Stimulated activated CD4-positive, alpha-beta T cell treated with anti-CD3 and anti-CD28 coated beads, Interleukin-4, amount 100 ng/mL, for 24 hours (primary cell): ENCODE measurements at places on chromosomes 1 and 21.

GRCh38 chr21:46284077-46284644 is 1.2 kb downstream of the MCM3AP start:
- DNase-seq, result no peak

- DNase-seq, result no peak
Measured at GRCh38 chr1:175784831-175785230, 41.4 kb upstream of the TNR start.

DNA sequence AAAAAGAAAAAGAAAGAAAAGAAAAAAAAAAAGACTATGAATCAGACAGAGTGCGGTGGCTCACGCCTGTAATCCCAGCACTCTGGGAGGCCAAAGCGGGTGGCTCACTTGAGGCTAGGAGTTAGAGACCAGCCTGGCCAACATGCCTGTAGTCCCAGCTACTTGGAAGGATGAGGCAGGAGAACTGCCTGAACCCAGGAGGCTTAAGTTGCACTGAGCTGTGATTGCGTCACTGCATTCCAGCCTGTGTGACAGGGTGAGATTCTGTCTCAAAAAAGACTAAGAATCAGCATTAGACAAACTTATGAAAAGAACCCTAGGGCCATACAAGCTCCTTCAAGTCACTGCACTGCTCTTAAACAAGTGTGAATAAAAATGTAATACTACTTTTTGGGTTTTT is 16.9 kb downstream of the PSMB4 start:
- no peak for DNase-seq

DNA sequence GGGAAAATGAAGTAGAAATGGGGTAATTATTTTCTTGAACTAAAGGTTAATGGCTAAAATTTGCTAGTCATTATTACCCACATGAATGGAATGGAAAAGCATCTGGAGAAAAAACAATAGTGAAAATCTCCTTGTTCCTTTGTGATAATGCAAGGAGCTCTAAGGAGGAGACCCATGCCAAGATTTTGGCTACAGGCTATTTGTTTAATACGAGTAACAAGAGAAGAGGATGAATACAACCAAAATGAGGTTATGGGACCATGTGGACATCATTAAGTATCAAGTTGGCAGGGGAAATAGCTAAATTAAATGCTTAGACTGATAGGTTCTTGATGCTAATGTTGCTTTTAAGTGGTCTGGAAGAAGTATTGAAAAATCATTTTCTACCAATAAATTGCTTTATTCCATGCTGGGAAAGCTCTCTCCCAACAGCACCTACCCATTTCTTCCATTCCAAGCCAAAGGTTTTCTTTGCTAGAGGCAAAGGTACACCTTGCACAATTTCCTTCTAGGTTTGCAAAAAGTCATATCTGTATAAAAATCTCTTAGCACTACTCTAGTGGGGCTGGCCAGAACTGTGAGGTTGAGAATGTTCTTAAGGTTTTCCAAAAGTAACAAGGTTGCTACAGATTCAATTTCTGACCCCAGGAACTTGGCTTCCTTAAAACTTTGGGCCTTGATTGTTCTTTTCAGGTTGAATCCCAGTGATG is 100.2 kb downstream of the SMYD2 start:
- DNase-seq, result no peak

GRCh38 chr1:28807046-28807445 is 4.9 kb upstream of the OPRD1 start:
- DNase-seq, result no peak

DNA sequence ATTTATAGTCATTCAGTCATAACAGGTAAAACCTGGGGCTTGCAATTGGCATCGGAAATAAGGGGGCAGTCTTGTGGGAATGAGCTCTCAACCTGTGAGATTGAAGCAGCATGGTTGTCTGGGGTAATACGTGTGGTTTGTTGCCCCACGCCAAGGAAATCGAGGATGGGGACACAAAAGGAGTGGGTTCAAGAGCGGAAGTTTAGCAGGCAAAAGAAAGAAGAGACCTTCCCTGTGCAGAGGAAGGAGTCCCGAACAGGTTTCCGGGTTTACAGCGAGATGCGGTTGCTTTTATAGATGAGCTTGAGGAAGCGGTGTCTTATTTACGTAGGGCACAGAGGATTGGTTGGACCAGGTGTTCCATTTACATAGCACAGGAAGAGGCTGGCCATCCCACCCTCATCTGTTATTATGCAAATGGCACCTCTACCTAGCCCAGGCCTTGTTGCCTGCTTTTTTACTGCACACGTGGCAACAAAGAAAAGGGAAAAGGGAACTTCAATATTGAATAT is 37.3 kb downstream of the IFNAR1 start:
- peak; percentile 55 for DNase-seq

DNA sequence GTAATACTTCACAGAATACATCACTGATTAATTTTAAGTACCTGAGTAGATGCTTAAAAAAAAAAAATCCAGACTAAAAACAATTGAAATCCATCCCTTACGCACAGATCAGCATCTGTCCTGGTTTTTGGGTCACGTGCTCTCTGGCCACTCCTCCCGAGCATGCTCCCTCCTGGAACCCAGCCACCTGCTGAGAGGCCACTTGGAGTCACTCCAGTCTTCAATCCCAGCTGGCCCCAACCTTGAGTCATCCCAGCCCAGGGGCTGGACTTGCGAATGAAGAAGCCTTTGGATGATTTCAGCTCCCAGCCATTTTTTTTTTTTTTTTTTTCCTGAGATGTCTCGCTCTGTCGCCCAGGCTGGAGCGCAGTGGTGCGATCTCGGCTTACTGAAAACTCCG is 8.9 kb downstream of the MAP1LC3C start:
- DNase-seq, result no peak

DNA sequence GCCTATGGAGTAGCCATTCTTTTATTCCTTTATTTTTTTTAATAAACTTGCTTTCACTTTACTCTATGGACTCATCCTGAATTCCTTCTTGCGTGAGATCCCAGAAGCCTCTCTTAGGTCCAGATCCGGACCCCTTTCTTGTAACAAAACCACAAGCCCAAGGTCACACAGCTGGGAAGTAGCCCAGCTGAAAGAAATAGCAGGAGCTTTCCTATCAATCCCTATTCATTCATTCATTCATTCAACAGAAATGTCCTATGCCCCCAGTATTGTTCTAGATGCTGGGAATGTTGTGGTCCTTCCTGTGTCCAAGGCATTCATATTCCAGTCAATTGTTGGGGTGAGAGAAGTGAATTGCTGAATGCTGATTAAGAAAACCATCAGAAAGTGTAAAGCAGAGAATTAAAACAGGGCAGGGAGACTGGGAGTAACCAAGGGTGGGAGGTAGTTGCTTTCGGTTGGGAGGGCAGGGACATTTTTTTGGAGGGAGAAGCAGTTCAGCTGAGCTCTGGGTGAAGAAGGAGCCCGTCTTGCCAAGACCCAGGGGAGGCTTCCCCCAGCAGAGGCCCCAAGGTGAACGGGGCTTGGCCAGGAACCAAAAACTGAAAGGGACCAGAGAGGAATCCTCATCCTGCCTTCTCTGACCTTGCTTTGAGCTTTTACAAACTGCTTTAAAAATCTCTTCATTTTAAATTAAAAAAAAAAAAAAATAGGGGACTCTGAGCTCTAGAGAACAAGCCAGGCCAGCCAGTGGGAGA is 10.8 kb downstream of the PLA2G2D start:
- no peak for DNase-seq

- no peak for DNase-seq
Measured at GRCh38 chr1:151309811-151310323, 17.3 kb downstream of the PI4KB start.

DNA sequence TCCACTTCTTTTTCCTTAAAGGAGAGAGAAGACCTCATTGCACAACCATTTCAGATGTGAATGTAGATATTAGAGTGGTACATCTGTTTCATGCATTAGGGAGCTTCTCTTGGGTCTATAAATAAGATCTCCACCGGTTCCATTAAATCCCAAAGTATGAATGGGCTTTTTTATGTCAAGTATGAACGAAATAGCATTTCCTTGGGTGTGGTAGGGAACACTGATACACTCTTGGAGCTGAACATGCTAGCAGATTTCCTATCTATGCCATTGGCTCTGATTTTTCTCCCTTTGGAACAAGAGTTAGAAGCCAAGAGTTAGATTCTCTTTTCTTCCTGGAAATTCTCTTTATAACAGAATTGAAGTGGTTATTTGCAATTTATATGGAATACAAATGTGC is 245.6 kb upstream of the ADAMTS5 start:
- DNase-seq, result no peak

DNA sequence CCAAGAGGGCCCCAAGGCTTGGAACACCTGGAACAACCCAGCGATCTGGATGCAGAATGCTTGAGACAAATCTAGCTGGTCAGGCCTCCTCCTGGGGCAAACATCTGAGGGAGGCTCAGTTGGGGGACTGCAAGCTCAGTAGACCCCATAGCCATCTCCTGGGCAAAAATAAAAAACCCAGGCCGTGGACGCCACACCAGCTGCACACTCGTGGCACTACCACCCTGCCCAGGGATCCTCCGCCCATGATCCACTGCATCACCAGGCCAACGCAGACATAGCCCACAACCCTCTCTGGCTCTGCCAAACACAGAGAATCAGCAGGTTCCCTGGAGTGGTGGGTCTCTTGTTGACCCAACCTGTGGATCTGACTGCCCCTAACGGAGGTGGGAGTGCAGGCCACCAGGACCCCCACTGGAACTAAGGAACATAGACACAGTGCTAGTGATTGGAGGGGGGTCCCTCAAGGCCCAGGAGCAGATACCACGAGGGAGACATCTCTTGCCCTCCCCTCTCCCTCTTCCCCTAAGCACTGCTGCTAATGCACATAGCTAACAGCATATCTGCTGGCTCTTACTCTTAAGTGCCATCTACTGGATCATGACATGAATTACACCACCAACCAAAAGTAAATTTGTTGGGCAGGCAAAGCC is 147.2 kb downstream of the CHD1L start:
- DNase-seq, result no peak

DNA sequence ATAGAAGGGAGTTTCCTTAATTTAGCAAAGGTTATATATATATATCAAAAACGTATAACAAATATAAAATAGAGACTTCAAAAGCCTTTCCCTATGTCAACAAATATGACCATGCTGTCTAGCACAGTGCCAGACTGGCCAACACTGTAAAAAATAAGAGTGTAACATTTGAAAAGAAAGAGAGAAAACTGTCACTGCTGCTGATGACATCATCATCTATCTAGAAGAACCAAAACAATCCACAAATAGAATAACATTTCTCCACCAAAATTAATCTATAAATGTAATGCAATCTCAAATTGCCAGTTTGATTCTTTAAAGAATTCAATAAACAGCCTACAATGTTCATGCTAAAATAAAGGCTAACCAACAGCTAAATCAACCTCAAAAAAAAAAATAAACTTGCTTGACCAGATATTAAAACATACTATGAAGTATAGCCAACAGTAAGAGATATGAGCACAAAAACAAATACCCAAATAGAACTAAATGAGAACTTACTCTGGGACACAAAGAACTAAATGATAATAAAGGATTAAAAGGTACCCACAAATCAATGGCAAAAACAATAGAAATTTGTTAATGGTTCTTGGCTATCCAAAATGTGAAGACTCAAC is 50.2 kb downstream of the ENAH start:
- DNase-seq, result no peak

GRCh38 chr1:175449306-175449705 is 256.7 kb upstream of the KIAA0040 start:
- DNase-seq, result no peak
